Hepatic stellate cell (primary cell): ENCODE measurements at places on chromosomes 5 and 9.

GRCh38 chr9:132486706-132487350 lies 76.8 kb downstream of the CFAP77 start:
- no peak for DNase-seq

DNA sequence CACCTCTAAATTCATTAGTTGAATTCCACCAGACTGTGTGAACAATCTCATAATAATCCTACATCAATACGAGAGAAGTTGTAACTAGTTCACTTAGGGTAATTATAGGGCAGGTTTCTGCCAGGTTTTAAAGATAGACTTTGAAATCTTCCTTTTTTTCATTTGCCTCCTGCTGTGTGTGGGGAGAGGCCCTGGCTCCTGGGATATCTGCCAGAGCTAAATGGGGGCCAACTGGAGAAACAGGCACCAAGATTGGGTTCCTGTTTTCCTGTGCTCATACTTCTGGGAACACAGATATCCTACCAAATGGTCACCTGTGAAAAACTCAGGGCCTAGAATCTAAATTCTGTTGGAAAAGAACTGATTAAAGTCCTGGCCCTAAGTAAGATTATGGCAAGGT lies 42.3 kb downstream of the SH3RF2 start:
- DNase-seq: no peak

- DNase-seq: no peak
These were observed 176.9 kb downstream of the PALM2AKAP2 start for GRCh38 chr9:109956717-109957440.

GRCh38 chr9:127878001-127878651 lies 651 bp upstream of the AK1 start:
- no peak for DNase-seq

DNA sequence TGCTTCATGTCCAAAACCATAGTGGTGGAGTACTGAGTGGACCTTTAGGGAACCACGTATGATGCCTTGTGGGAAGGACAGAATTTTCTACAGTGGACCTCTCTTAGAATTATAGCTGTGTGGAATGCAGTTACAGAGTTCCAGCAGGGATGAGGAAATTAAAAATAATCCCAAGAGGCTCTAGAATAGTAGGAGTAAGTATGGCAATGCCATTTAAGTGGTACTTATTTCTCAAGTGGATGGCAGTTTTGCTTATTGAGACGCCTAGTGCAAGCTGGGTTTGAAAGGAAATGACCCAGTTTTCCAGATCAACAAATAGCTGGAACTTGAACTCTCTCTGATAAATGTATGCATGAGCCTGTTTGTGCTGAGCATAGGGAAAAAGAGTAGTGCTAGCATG lies 431.6 kb downstream of the PRR16 start:
- no peak for DNase-seq

GRCh38 chr5:53403291-53403690 lies 77.1 kb upstream of the FST start:
- DNase-seq: no peak

DNA sequence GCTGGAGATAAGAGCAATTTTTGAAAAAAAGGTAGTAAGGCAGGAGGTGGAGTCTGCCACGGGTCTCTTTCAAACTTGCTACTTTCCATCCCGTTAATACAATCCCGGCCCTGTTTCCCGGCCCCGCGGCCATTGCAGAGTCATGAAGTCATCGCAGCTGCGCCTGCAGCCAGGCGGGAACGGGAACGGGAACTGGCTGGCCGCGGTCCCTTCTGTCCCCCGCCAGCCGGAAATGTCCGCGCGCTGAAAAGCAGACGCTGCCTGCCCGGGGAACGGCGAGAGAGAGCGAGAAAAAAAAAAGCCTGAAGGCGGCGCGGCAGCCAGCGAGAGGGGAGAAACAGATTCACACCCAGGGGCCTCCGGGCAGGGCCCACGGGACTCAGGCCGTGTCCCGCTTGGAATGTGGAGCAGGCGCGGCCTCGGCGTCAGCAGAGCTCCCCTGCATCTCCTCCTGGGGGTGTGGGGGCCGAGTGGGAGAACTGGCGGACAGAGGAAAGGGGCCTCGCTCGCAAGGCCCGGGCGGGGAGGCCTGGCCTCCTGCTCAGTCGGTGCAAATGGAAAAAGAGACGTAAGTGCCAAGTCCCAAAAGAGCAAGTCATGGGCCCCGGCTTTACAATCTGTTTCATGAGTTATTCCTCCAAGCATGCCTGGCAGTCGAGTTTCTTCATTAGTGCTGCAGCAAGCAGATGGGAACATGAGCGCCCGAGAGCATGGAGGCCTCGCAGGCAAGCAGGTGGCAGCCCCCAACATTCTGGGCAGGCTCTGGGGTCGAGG lies 201.2 kb upstream of the GAS1 start:
- DNase-seq: peak; percentile 76

DNA sequence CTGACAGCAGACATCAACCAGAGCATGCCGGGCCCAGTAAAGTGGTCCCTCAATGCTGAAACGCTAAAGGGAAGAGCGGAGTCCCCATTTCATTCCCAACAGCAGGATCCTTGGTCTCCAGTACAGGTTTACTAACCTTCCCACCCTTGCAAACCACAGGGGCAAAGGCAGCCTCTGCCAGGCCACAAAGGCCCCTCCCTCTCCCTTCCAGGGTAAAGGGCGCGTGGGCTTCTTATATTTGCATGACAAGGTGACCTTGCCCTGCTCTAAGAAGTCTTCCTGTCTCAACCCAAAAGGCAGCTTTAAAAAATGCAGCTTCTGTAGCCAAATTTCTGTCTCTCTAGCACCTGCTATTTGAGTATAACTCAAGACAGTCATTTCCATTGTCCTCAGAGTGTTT lies 131.5 kb upstream of the PTCH1 start:
- DNase-seq: no peak

DNA sequence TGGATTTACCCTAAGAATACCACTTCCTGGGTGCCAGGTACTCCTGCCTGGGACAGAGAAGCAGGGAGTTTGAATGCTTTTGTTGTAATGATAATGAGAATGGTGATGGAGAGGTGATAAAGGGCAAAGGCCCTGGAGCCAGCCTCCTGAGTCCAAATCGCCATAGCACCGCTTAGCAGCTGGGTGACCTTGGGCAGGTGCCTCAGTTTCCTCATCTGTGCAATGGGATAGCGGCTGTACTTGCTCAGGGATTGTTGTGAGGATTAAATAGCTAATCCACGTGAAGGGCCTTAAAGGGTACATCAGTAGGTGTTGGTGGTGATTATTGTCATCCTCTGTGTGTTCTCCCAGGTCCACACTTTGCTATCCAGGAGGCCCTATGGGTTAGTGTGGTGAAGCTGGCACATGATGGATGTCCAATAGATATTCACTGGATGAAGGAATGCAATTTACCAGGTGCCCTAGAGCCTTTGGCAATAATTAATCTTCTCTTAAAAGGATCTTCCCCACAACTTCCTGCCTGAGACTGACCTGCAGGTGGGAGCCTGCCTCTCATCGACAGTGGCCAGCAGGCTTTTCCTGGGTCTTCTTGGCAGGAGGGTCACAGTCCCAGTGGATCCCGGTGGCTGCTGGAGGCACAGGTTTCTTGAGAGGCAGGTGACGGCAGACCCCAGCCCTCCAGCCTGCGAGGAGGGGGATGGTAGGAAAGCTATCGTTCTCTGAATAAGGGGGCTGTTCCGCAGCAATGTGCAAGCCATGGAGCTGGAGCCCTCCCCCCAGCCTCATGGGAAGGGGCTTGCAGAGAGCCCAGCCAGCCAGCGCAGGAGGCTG lies 160.2 kb downstream of the MACROH2A1 start:
- no peak for DNase-seq

- DNase-seq: no peak
These were observed 149.9 kb upstream of the GAS1 start for GRCh38 chr9:87097238-87097637.

GRCh38 chr9:89639367-89639795 lies 34.6 kb downstream of the GADD45G start:
- no peak for DNase-seq

- peak; percentile 55 for DNase-seq
These were observed 133.1 kb downstream of the GABBR2 start for GRCh38 chr9:98575379-98576346.

GRCh38 chr5:150815010-150815409 lies 31.3 kb upstream of the IRGM start:
- no peak for DNase-seq

- DNase-seq: no peak
These were observed at the start of gene LTC4S for GRCh38 chr5:179793468-179794139. Gene LTC4S, plus strand, starts transcription at chr5:179793986. Its CDS starts 95 bp downstream, at chr5:179794081.

DNA sequence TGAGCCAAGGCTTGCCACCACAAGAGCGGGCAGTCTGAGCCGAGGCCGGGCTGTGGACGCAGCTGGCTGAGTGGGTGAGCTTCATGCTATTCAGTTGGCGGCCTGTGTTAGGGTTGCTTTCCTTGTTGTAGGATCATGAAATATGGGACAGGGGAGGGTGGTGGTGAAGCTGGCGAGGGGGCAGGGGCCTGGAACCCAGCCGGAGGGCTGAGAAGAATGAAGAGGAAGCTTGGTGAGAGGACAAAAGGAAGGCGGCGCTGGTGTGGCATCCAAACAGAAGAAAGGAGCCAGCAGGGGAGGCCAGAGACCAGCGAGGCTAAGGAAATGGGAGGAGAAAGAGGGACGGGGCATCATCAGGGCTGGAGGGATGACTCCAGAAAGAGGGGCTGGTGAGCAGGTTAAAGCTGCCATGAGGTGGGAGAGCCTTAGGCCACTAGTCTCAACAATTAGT lies 18.3 kb downstream of the RALGPS1 start:
- no peak for DNase-seq

DNA sequence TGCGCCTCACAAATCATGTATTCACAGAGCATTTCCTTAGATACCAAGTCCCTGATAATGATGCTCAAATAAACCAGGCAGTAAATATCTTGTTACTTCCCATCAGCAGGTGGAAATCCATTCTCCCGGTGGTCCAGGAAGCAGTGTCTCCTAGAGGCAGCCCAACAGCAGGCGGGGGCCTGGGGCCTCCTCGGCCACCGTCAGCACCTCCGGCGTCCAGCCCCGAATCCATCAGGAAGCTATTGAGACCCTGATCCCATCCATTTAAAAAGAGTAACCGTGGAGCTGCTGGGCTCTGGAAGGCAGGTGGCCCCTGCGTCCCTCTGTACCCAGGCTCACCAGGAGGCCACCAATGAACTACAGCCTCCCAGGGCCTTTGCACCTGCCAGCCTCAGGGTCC lies 54.0 kb downstream of the VAV2 start:
- no peak for DNase-seq

DNA sequence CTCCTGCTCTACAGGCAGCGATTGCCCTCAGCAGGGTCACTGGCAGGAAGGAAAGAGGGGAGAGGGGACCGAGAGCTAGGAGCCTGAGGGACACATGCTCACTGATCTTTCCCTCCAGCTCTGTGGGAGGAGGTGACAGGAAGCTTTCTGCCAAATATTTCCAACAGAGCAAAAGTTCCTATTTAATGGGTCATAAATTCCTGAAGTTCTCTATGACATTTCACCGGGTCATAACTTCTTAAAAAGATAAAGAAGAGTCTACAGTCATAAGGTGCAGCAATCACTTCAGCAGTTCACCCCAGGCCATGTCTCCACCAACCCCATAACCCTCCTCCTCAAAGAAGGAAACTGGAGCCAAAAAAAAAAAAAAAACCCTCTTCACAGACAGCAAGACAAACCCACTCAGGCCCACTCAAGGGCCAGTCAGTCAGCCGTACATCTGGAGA lies 481.1 kb downstream of the NR2F1-AS1 start:
- peak; percentile 2 for DNase-seq

GRCh38 chr5:135437796-135438560 lies 9.2 kb downstream of the DCANP1 start:
- DNase-seq: no peak

DNA sequence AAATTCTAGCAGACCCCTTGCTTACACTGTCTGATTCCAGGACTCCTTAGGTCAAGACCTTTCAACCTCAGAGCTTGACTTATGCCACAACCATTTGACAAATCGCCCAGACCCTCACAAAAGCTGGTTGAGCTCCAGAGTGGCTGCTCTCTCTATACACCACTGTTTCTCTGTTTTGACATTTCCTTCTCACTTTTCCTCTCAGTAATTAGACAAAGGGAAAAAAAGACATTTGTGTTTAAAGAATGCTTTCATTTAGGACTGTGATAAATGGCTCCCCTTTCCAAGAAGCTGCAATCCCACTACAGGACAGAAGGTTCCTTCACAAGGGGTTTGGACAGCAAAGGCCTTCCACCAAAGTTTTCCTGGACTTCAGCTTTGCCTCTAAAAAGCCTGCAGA lies 601.3 kb downstream of the NR2F1-AS1 start:
- no peak for DNase-seq

GRCh38 chr9:126860757-126861466 lies 473 bp downstream of the ZBTB34 start:
- DNase-seq: peak; percentile 47

DNA sequence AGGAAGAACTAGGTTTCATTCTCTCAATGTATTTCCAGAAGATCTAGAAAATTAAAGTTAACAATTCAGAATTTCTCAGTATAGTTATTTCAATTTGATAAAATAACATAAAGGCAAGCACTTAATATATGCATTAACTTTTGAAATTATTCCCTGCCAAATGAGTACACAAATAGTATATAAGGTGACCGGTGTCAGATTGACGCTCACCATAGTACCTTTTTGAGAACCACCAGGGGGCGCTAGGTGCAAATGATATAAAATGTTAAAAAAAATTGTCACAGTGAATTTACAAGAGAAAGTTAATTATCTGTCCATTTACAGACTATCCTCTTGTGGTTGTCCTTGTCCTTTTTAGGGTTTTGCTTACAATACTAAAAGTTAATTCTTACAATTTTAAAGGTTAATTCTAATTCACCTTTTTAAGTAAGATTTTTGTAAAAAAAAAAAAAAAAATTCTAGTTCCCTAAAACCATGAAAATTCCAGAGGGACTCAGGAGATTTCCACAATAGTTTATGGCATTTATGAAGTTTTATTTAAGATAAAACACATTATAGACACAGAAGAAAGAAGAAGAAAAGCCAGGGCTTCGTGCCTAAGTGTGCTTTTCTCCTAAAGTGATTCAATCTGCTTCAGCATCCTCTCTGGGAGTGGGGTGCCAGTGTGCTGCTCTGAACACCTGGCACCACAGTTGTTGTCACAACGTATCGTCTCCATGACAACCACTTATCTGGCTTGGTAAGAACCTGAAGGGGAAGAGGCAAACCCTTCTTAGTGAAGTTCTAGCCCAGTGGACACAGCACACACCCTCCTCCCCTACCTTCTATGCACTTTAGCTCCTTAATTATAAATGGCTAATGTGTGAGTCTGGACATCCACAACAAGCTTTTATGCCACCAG lies 1.7 kb downstream of the ADAMTS16 start:
- peak; percentile 28 for DNase-seq

DNA sequence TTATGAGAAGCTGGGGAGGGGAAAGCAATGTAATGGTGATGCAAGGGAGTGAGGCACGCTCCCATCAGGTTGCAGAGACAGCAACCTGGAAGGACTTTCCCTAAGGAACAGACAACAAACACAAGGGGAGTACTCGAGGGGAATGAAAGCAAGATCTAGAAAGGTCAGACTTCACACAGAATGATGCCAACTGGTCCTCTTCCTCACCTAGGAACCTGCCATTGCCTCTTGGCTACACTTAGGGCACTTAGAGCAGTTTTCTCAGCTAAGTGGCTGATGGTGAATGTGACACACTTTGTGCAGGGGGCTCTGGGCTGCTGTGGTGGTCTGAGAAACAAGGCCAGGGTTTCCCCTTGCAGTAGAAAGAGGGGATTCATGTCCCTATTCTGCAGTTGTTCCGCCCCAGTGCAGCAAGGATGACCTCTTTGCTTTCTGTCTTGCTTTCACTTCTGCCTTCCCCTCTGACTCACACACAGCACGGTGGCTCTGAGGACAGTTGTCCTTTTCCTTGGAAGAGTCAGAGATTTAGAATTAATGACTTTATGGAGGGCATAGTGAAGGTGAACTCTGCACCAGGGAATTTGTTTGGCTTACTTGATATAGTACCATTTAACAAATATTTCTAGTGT lies 394.0 kb upstream of the KLF4 start:
- DNase-seq: no peak

GRCh38 chr5:143258559-143259253 lies 144.8 kb downstream of the NR3C1 start:
- DNase-seq: no peak
